ENCODE measurements at places on chromosomes 13 and 19. TPM values are rescaled to one million over a fixed set of nuclear protein-coding genes. Genes with fewer than 3 reads are reported as not detected.

TJP3 gene
- total RNA-seq: 20.2 TPM

TMEM272 gene
- total RNA-seq: 9.0 TPM

DNA sequence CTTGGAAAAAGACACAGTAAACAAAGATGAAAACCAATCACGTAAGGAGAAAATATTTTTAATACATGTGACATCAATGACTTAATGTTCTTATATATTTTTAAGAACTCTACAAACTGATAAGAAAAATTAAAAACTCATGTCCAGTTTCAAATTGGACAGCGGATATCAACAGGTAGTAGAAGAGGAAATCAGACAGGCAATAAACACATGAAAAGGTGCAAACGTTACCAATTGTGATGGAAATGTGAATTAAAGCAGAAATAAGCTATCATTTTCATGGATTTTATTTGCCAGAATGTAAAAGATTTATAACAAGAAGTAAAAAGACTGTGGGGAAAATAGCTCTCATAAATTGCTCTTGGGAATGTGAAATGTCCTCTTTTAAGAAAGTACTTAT lies 382.3 kb downstream of the DLEU7 start:
- DNase-seq: no peak

- no peak for DNase-seq
Observed at GRCh38 chr19:41401483-41401882, 3.9 kb downstream of the BCKDHA start.

DNA sequence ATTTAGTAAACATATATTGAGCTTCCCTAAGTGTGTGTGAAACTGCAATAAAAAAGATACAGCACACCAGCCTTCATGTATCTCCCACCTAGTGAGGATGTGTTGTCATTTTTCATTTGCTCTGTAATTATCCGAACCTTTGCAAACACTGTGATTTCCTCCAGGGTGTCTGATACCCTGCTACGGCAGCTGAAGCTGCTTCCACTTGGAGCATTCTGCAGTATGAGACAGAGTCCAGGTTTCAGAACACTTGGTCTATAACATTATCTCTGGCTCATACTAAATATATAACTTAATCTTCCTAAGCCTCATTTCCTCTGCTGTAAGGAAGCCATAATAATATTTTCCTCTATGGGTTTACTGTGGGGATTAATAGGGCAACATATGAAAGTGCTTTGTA lies 1338.1 kb upstream of the SLC10A2 start:
- no peak for DNase-seq
